ENCODE measurements at places on chromosomes 16 and 17.

DNA sequence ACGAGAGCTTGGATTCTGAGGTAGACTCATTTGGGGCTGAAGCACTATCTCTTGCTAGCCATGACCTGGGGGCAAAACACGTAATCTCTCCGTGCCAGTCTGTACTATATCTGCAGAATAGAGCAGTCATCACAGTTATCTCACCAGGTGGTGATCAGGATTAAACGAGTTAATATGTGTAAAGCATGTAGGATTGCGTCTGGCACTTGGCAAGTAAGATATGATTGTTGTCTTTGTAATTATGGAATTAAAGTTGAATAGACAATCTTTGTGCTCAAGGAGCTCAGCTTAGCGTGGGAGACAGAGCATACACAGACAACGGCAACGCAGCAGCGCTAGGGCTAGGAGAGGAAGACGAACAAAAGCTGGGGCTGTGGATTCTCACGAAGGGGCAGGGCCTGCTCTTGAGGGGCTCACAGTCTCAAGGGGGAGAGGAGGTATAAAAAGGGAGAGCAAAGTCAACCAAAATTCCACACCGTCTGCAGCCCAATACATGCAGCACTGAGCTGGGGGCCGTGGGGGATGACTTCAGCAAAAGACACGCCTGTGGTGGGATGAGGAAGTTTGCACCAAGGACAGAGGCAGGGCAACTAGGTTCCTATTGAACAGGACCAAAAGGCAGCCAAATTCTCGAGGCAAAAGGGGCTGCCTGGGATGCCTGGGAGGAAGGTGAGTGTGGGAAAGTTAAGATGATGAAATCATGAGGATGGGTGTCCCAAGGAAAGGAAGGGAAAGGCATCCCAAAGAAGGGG lies 68.6 kb downstream of the SDK2 start:
- DNase-seq: no peak

DNA sequence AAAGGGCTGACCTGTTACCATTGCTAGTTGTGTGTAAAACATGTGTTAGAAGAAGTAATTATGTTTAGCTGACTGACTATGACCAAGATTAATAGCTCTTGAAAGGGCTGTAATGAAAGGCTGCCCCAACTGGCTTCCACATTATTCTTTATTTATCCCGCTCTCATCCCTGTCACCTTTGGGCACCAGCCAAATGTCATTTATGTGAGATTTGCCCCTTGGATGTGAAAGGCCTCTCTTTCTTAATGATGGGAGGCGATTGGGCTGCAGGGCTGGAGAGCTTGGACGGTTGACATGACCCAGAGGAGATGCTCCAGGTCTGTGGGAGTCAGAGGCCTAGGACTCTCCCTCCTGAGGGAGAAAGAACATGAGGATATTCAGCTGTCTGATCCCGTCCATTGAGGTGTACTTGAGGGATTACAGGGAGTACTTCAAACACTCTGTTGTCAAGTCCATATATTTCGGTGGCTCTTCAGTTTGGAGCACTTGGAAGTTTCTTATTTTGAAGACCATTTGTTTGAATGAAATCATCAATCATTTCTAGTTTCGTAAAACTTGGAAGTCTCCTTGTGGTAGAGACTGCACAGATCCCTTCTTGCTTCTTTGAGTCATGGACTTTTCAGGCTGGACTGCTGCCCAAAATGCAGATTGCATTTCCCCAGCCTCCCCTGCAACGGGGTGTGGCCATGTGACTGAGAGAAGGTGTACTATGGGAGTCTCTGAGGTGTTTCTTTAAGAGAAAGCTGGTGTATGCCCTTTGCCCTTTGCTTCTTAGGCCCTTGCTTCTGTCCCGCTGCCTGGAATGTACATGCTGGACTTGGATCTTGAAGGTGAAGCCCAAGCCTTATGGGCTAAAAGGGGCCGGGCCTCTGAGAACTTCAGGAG lies 51.3 kb downstream of the FTO start:
- DNase-seq: no peak

- no peak for DNase-seq
Observed at GRCh38 chr16:68644296-68644695, 814 bp upstream of the CDH3 start.

DNA sequence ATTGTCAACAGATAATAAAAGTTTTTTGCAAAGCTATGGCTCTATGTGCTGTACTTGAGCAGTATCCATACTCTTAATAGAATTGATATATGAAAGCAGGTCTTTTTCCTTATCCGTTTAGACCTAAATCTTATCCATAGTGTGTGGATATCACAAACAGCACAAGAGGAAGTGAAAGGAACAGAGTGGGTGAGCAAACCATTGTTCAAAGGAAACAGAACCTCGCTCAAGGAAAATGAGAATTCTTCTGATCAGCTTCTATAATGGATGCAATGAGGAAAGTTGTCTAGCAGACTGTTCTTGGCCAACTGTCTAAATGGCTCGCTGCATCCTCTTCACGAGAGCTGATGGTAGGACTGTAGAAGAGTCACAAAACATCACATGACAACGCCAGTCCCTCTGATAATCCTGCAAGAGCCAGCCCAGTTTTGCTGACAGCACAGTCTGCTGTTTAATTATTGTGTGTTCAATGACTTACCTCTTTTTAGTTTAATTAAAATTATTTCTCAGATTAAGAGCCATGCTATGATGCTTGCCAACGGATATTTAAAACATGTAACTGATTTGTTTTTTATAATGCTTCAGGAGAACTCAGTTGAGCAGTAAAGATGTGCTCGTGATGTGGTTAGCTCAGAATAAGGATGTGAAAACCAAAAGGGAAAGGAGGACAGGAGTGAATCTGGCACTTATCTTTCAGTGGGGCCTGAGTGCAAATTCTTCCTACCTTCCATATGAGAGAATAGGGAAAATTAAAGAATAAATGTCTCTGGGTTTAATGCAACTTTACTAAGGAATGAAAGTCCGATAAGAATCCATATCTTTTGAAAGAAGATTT lies 38.5 kb downstream of the WWOX start:
- DNase-seq: no peak

DNA sequence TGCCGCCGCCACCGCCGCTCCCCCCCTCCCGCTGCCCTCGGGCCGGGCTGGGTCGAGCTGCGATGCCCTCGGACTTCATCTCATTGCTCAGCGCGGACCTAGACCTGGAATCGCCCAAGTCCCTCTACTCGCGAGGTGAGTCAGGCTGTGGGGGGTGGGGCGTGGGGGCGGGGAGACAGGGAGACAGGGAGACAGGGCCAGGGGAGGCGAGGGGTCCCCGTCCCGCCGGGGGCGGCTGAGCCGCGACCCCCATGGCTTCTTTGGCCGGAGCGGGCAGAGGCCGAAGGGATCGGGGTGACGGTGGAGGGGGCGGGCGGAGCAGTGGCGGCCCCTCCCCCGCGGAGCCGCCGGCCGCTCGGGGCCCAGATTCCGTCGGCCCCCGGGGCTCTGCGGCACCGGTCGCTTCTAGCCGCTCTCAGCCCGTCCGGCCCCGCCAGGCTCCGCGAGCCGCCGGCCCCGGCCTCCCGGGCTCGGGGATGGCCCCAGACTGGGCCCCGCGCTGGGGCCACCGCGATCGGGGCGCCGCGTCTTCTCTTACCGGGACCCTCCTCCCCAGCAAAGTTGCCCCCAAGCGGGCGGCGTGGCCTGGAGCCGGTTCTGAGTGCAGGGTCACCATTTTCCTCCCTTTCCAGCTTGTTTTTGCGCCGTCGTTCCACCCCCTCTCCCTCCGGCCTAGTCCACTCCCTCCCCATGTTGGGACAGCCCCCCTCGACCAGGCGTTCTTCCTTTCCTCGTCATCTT lies 644 bp downstream of the NFAT5 start:
- DNase-seq: peak; percentile 85

- no peak for DNase-seq
Observed at GRCh38 chr16:53209877-53210276, 155.1 kb downstream of the CHD9 start.

DNA sequence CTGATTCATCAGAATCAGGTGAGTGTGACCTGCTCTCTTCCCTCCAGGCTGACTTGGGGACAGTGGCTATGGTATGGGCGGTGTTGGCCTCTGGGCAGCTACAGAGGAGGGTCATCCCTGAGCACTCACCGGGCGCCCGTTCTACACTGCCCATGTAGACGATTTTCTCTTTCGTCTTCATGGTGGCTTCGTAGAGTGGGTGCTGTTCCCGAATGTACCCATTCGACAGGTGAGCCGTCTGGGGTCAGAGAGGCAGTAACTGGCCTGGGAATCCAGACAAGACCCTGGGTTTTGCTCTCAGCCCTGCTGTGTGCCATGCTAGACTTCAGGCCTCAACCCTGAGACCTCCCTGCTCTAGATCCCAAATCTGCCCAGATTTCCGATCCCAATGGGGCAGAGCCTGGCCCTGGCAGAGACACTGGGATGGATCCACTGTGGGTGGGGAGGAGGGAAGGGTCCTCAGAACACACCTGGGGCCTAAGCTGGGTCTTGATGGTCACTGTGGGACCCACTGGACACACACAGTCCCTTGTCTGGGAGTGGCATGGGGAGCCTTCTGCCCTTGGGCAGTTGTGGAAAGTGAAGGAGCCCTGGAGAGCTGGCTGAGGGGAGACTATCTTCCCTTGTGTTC lies 13.2 kb downstream of the USP6 start:
- DNase-seq: no peak

GRCh38 chr17:63496663-63497400 lies 20.0 kb downstream of the ACE start:
- DNase-seq: no peak

DNA sequence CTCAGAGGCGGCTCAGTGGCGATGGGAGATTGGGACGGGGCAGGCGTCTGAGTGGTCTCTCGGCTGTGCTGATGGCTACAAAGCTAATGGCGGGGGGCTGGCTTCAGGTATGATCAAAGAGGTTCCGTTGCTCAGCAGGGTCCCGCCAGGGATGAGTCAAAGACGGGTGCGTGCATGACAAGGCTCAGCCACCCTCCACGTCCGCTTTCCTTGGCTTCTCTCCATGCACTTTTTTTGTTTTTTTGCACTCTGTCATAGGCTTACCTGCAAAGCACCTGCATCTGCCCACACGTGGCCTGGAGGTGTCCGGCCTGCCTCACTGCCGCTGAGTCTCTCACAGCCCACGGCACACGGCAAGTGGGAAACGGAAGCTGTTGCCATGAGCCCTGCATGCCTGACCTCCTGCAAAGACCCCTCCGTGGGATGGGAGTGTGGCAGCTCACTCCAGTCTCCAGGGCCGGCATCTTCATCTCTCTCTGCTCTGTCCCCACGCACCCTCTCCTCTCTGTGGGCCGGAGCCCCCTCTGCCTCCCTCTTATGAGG lies 85.5 kb upstream of the ZNF469 start:
- no peak for DNase-seq

GRCh38 chr17:51372345-51373004 lies 112.1 kb downstream of the UTP18 start:
- DNase-seq: no peak
